ENCODE measurements at places on chromosomes 5 and 9.

DNA sequence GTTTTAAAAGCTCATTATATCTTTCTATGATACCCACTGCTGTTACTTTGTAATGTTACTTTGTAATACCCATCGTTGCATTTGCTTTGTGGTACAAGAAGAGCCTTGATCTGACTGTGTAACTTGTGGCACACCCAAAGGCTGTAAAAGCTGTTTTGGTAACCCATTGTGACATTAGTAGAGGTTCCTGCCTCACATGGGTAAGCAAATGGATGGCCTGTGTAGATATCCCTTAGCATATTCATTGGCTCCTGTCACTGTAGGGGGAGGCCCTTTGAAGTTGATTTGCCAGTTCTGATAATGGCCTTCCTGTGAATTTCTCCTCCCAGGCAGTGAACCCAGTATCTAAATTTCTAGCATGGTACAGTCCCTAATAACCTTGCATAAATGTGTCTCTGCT lies 15.7 kb downstream of the CDK20 start:
- no peak for DNase-seq

GRCh38 chr5:170570476-170570875 lies 66.7 kb downstream of the KCNIP1 start:
- no peak for DNase-seq

DNA sequence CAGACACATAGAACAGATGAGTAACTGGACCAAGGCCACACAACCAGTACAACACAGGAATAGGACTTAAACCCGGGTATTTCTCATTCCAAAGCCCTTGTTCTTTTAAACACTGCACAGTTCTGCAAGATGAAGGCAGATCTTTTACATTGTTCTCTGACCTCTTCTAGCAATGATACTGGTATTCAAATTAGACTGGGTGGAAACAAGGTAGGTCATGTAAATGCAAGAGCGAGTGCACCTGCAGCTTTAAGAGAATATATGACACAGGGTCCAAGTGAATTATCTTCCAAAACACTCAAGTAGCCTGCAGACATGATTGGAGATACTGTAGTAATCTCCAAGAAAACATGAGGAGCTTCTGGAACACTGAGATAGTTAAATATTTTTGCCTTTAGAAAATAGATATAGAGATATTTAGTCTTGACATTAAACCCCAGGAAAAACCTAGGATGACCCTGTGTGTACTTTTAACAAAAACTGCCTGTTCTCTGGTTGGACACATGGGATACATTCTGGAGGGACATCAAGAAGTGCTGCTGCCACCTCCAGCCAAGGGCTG lies 130.6 kb upstream of the EPB41L4A start:
- DNase-seq, result no peak

GRCh38 chr5:112958093-112959088 lies 18.2 kb upstream of the DCP2 start:
- peak; percentile 97 for DNase-seq

- no peak for DNase-seq
Observed at GRCh38 chr9:131663288-131663687, 76.6 kb downstream of the RAPGEF1 start.

DNA sequence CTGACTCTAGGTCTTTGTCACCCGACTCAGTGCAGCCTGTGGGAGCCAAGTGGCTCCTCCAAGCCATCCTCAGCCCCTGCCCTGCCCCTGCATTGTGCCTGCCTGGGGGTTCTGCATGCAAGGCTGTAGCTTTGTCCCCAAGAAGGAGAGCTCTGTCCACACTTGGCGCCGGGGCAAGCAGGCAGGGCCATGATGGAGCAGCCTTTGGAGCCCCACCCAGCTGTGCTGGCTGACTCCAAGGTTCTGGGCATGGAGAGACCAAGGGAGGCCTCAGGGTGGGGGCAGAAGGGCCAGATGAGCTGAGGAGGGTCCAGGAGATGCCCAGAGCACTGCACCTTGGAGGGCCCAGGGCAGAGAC lies 226.2 kb downstream of the CACNA1B start:
- no peak for DNase-seq

DNA sequence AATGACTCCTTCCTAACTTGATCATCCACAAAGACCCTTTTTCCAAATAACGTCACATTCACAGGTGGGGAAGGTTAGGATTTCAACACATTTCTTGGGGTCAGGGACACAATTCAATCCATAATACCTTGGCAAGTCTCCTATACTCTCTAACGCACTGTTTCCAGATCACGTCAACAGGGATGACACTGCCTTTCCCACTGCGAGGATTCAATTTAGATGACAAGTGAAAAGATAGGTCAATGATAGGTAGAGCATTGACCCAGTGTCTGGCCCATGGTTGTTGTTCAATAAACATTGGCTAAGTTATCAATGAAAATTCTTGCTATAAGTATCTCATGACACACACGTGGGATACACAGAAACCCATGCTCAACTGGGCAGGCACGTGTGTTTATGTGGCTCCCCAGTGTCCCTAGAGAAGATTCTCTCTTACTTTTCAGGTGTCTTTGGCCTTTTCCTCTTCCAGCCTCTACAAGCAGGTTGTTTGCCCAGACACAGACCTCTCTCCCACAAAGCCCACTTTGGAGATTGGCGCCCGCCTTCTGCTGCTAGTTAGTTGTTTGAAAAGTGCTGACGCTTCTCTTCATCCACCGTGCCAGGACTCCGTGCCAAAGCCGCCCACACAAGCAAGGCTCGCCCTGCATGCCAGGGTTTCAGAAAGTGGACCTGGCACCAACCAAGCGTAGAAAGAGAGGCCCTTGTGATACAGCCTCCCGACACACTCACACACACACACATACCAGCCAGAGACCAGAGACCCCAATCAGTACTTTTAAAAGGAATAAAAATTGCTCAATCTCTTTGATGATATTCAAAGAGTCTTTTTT lies 594.5 kb downstream of the BNC2 start:
- no peak for DNase-seq

DNA sequence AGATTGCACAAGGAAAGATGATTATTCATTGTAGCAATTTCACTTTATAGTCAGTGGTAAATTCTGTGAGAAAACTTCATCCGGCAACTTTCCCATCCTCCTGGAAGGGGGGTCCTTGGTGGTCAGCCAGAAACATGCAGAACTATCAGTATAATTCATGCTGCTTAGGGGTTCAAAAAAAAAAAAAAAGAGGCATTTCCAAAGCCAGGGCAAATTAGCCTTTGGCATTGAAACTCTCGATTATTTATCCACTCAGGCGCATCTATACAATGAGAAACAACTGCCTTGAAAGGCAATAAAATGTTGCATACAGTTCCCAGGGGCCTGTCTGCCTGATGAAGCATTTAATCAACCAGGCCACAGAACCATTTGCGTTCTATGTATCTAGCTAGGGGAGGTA lies 263.3 kb downstream of the TMEM167A start:
- DNase-seq, result no peak

DNA sequence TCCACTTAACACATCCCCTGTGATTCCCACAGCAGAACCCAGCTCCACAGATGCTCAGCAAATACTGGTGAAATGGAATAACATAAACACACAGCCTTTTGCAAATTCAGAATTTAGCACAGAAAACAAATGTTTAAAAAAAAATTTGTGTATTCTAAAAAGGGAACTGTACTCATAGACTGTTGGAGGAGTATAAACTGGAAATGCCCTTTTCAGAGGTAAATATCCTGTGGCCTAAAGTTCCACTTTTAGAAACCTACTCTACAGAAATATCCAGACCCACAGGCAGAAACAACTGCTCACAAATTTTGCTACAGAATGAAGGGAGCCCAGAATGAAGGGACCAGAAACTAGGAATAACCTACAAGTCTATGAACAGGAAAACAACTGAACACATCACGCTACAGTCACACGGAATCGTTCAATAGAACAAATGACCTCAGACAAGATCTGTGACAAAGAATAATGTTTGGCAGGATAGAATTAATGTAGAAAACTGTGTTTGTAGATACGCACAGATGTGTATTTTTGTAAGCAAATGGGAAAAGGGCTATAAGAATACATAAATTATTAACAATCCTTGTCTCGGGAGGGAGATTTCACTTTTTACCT lies 78.5 kb downstream of the SHB start:
- DNase-seq, result no peak

GRCh38 chr9:114606068-114606467 lies 5.0 kb upstream of the TMEM268 start:
- no peak for DNase-seq

DNA sequence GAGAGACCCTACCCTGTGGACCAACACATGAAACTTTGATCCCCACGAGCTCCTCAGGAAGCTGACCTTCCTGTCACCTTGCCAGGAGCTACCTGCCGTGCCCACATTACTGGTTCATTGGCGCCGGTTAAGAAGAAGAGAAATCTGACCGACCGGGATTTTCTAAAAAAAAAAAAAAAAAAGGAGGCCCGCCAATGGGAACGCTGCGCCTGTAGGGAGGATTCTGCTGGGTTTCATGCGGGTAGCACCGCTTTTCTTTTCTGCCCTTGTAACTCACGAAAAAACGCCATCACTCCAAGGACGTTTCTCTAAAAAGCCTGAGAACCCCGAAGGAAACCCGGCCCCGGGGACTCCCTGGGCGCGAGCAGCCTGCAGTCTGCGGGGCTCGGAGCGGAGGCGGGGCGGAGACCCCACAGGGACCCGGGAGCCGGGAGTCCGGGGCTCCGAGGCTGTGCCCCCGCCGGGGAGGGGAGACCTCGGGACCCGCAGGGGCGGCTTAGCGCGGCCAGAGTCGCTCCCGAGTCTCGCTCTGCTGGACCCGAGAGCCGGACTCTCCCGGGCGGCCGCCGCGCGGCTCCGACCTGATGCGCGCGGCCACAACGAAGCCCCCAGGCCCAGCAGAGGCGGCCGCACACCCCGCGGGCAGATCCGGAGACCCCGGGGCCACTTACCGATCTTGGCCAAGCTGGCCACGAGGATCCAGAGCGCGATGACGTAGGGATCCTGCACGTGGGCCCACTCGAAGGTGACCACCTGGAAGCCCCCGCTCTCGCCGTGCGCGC lies 617 bp downstream of the SLC9A3 start:
- no peak for DNase-seq

Measured in fibroblast of skin of scalp (primary cell).